ENCODE measurements at places on chromosomes 2 and 18.

- DNase-seq, result no peak
Measured at GRCh38 chr2:32418778-32419177, 62.0 kb downstream of the BIRC6 start.

GRCh38 chr18:58321986-58322385, 278.0 kb downstream of the NEDD4L start:
- DNase-seq, result peak; percentile 33

GRCh38 chr2:168350380-168350779, 103.0 kb upstream of the STK39 start:
- DNase-seq, result no peak

- DNase-seq, result no peak
Measured at GRCh38 chr2:45332567-45332966, 278.5 kb downstream of the SRBD1 start.

DNA sequence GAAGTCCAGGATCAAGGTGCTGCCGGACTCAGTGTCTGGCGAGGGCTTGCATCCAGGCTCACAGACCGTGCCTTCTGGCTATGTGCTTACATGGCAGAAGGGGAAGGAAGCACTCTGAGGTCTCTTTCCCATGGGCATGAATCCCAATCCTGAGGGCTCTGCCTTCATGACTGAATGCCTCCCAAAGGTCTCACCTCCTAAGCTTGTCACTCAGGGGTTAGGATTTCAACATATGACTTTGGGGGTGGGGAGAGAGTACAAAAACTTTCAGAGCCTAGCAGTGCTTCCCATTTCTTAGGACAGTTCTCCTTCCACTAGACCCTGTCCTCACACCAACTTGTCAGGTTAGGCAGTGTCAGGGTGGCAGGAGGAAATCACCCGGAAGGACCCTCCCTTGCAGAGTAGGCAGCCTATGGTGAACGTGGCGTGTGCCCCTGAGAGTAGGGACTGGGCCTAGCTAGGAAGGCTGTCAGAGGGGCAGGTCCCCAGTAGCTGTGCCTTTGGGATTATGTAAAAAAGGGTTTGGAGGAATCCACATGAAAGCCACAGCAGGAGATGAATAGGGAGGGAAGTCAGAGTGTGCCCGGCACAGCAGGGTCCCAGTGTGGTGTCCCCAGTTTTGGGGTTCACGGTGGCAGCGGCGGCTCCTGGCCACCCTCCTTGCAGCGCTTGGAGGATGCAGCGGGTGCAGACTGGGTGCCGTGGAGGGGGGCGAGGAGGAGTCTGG, 233.3 kb downstream of the LDLRAD4 start:
- no peak for DNase-seq

DNA sequence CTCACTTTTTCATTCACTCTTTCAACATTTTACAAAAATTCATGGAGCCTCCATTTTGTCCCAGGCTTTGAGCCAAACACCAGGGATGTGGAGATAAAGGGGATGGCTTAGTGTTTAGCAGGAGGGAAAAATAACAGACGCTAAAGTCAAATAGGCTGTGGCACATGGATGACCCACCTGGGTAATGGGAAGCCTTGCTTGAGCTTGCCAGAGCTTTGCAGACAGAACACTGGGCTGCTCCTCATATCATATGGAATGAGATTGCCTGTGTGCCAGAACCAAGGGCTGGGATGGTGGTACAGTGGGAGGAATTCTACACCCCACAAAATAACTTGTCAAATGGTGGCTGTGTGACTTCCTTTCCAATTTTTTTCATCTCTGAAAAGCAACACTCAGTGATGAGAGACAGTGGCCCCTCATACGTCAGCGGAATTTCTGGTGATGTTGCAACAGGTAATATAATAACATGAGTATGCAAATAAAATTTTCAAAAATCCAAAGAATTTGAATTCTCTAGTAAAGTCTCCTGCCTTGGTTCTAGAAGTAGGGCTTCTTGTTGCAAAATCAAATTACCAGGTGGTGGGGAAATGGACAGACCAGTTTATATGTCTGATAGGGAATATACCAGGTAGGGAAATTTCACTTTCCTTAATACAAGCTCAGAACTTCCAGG, 252.9 kb downstream of the CLIP4 start:
- DNase-seq, result no peak

GRCh38 chr2:159266554-159266953, 19.9 kb downstream of the WDSUB1 start:
- DNase-seq, result no peak

GRCh38 chr2:24439280-24439970, 51.6 kb upstream of the NCOA1 start:
- no peak for DNase-seq

- no peak for DNase-seq
Measured at GRCh38 chr2:9110346-9110884, 96.2 kb upstream of the ASAP2 start.

DNA sequence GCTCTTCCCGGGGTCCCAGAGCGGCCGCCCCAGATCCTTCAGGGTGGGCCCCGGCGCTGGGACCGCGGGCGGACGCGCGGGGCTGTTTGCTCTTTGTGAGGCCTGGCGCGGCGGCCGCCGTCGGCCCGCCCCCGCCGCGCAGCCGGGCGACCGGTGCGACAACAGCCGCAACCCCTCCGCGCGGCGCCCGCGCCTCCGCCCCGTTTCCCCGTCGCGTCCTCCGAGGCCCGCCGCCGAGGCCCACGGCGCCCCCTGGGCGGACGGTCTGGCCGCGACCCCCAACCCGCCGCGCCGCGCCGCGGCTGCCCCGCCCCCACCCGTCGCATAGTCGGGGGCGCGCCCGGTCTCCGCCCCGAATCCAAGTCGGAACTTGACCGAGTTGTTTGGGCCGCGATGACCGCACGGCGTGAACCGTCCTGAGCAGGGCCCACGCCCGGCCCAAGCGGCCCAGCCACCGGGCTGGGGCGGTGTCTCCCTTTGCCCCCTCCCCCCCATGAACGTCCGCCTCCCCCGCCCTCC, 448 bp downstream of the YPEL5 start:
- DNase-seq, result no peak
